PC-3 (cell line): ENCODE measurements at places on chromosomes 2 and 18.
A peak's percentile ranks its signal among the peaks of the same experiment; 100 is the strongest.

- DNase-seq, result no peak
Observed at GRCh38 chr18:2847317-2848246, 776 bp downstream of the EMILIN2 start.

- peak; percentile 72 for DNase-seq
Observed at GRCh38 chr18:35616664-35617423, 35.3 kb downstream of the GALNT1 start.

GRCh38 chr2:151774506-151774905 is 40.2 kb upstream of the NEB start:
- peak; percentile 83 for DNase-seq

DNA sequence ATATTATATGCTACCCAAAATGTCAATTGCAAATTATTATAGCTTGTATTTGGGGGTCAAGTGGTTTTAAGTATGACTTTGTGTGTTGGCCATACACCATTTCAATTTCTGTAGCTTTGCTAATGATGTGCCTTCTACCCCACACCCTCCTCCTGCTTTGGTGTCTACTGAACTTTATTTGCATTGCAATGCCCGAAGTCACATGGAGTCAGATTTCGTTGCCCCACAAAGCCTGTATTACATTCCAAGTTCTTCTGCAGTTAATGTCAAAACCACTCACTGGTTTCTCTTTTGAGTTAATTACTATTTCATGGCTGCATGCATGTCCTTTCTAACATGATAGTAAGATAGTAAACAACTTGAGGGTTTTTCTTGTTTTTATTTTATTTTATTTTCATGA is 528.9 kb downstream of the RIT2 start:
- DNase-seq, result no peak

DNA sequence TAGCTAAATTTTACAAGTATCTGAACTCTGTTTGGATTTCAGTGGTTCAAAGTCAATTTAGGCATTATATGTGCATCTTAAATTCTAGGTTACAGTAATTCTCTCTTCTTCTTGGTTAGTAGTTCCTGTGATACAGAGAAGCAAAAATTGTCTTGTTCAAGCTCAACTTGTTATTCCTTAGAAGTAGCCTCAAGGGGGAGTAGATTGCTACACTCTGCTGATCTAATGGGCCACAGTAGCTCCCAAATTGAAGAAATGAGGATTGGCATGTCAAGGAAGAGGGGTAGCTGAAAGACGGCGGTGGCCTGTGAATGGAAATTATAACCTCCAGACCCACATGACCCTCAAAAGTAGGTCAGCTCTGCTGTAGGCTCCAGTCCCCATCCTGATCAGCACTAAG is 334.7 kb downstream of the HRH4 start:
- no peak for DNase-seq

GRCh38 chr2:216915557-216916150 is 55.8 kb upstream of the TNP1 start:
- DNase-seq, result no peak
